Muscle of leg (tissue), 16 donors: ENCODE measurements at places on chromosomes 1 and 21. TPM values are rescaled to one million over a fixed set of nuclear protein-coding genes. Genes with fewer than 3 reads are reported as not detected.

GRCh38 chr1:114564141-114564540, 17.3 kb downstream of the BCAS2 start:
- no peaks in the 10 kb centered on the region for H3K27me3 ChIP-seq
- no peak overlapping the region for H3K27ac ChIP-seq
- no peak overlapping the region for H3K4me3 ChIP-seq
- no peak for DNase-seq

DNA sequence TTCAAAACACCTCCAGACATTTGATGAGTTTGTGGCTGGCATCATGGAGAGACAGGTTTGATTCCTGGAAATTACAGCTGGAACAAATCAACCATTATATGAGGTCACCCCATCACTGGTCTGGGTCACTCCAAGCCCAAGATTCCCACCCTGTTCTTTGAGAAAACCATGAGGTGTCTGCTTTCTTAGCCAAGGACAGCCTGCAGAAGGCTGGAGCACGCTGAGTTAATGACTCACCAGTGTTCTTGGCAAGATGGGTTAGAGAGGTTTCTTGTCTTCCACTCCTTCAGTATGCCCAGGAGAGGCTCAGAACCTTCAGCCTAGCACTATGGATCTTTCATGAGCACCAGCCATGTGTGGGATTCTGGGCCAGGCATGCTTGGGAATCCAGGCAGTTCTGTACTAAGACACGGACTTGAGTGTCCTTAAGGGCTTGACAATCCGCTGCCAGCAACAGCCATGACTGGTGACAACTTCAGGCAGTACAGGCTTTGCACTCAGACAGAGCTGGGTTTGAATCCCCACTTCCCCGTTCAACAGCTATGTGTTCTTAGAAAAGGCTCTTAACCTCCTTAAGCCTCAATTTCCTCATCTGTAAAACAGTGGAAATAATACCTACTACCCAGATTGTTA, 43.9 kb downstream of the GRHL3 start:
- peak; percentile 45 for DNase-seq
- H3K27ac ChIP-seq = no peak overlapping the region
- no peaks in the 10 kb centered on the region for H3K27me3 ChIP-seq
- H3K36me3 ChIP-seq = no peaks in the 10 kb centered on the region
- no peak overlapping the region for H3K4me3 ChIP-seq

DNA sequence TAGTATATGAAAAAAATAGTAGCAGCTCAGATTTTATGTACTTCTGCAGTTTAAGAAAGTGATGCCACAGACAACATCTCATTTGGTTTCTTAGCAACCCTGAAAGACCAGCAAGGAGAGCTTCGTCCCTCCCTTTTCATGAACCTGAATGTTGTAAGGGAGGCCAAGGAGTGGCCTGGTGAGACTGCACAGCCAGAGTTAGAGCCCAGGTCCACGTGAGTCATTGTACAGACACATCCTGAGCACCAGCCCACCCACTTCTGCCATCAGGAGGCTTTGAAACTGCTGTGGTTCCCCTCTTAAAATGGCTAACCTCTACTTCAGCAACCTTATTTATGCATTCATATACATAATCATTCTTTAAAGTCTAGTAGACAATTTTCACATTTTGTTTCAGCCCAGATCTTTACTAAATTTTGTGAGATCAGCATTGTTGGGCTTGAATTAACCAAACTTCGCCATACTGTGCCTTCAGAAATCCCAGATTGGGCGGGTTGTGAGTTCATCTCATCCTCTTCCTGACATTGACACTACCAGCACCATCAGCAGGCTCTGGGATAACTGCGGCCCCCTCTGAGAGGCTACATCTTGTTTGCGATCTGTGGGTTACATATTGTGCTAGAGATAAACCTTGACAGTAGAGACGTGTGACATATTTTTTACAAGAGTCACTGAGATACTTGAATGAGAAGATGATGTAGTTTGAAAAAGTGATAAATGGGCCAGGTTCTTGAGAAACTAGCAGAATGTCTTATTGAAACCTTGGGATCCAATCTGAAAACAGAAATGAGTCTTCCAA, 106.7 kb downstream of the CAMTA1 start:
- DNase-seq = no peak
- no peaks in the 10 kb centered on the region for H3K27me3 ChIP-seq
- H3K36me3 ChIP-seq = no peaks in the 10 kb centered on the region
- no peak overlapping the region for H3K27ac ChIP-seq
- no peak overlapping the region for H3K4me3 ChIP-seq

DNA sequence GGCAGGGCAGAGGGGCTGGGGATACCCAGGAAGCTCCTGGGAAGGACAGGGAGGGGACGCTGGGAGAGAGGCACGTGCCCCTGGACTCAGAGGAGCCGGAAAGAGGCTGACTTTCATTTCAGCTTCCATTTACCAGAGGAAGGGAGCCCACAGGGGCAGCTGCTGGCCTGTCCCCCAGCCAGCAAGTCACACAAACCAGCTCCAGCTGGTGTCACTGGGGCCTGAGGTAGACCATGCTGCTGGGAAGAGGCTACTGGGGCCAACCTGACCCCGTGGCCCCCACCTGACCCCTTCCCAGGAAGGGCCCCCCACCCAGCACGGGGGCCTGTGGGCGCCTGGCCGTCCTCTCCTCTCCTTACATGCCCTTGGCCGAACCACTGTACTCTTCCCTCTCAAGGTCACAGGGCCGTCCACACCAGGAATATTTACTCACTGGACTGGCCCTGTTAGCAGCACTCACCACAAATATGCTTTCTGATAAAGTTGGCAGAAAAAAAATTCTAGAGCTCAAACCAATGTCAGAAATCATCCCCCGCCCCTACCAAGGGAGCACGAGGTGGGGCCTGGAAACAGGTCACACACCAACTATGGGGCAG, 110.5 kb downstream of the CASZ1 start:
- peaks cover 10% of the 10 kb centered on the region for H3K36me3 ChIP-seq
- DNase-seq = peak; percentile 65
- H3K27ac ChIP-seq = peak overlapping the region; percentile 86
- no peak overlapping the region for H3K4me3 ChIP-seq
- H3K4me1 ChIP-seq = peaks cover 98% of the 10 kb centered on the region

- peak overlapping the region; percentile 79 for H3K27ac ChIP-seq
- no peaks in the 10 kb centered on the region for H3K36me3 ChIP-seq
- H3K4me3 ChIP-seq = no peak overlapping the region
- H3K4me1 ChIP-seq = peaks cover 44% of the 10 kb centered on the region
Measured at GRCh38 chr1:9437961-9438430, 101.3 kb upstream of the SLC25A33 start.

DNA sequence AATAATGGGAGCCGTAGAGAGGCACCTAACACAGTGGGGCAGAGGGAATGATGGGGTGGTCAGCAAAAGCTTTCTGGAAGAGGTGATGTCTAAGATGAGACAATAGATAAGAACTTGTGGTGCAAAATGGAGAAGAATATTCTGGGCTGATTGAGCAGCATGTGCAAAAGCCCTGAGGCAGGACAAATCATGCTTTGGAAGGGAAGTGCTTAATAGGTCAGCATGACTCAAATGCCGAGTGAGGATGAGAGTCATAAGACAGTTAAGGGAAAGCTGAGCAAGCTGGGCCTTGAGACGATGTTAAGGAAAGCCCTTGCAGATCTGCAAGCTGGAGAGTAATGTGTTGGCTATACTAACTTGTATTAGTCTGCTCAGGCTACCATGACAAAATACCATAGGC, 37.3 kb upstream of the ASB17 start:
- DNase-seq = no peak
- H3K36me3 ChIP-seq = no peaks in the 10 kb centered on the region
- H3K4me1 ChIP-seq = no peaks in the 10 kb centered on the region
- H3K4me3 ChIP-seq = no peak overlapping the region
- no peak overlapping the region for H3K27ac ChIP-seq

- DNase-seq = peak; percentile 30
- H3K27me3 ChIP-seq = peaks cover 16% of the 10 kb centered on the region
- no peak overlapping the region for H3K27ac ChIP-seq
- no peaks in the 10 kb centered on the region for H3K36me3 ChIP-seq
- peak overlapping the region; percentile 34 for H3K4me3 ChIP-seq
- peaks cover 3% of the 10 kb centered on the region for H3K4me1 ChIP-seq
Measured at GRCh38 chr1:159187647-159188374, 16.4 kb downstream of the CADM3 start.

GRCh38 chr1:244157731-244158438, 106.8 kb downstream of the ZBTB18 start:
- no peaks in the 10 kb centered on the region for H3K36me3 ChIP-seq
- H3K4me3 ChIP-seq = no peak overlapping the region
- H3K27me3 ChIP-seq = no peaks in the 10 kb centered on the region

Gene EPHB2
- 24.5 TPM for total RNA-seq

Gene TTC22
- 0.09 TPM for total RNA-seq

Gene RAB13
- total RNA-seq = 21.5 TPM

DNA sequence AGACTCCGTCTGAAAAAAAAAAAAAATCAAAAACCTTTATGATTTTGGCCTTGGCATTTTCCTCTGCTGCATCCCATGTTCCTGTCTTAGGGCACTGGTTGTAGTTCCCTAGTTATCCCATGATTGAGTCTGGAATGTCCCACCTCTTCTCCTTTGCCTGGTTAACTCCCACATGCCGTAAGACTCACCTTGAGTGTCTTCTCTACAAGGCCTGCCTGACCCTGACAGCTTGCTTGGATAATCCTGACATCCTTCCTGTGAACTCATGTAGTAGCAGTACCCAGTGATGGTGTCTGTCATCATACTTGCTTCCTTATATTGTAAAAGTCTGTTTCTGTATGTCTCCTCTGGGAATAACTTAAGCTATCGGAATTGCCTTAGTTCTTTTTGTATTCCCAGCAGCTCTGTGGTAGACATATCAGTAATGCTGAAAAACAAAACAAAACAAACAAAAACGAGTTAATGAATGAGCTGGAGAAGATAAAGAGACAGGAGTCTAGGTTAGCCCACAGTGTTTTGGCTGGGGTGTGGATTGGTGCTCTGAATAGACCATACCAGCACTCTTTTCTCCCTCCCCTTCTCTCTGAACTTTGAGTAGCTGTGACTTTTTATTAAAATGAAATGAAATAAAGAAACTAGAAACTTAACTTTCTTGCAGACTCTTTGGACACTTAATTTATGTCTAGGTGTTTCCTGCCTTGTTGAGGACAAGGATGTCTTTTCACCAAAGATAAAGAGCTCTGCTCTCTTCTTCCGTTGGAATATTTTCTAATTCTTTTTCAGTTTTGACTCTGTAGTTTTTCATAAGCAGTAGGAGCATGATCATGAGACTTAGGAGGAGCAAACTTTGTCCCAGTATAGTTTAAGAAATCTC, 15.1 kb downstream of the NEK7 start:
- H3K36me3 ChIP-seq = no peaks in the 10 kb centered on the region
- no peak overlapping the region for H3K4me3 ChIP-seq

Gene FCAMR
- total RNA-seq = not detected

DNA sequence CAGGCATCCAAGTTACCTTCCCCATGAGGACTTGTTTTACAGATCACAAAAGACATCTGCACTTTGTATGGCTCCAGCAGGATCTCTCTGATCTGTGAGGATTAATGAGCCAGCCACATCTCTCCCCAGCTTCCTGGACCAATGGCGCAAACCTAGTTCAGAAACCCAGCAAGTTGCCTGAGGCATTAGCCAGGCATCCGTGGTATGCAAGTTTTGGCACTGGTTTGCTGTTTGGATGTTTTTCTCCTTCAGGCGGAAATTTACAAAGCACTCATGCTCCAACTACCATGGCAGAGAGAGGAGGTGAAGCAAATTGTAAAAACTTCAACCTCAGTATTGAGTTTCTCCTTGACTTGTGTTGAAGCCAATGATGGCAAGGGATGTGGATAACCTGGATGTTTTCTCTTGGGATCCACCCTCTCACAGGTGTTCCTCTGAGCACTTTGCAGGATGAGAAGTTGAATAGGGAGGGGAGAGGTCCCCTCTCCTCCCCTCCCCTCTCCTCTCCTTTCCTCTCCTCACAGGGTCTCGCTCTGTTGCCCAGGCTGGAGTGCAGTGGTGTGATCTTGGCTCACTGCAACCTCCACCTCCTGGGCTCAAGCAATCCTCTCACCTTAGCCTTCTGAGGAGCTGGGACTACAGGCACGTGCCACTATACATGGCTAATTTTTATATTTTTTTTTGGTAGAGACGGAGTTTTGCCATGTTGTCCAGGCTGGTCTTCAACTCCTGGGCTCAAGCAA, 25.6 kb upstream of the ENO1 start:
- H3K4me3 ChIP-seq = no peak overlapping the region
- no peak overlapping the region for H3K27ac ChIP-seq
- DNase-seq = peak; percentile 58

GRCh38 chr1:29488794-29489311, 252.5 kb downstream of the PTPRU start:
- no peak for DNase-seq
- peaks cover 8% of the 10 kb centered on the region for H3K27me3 ChIP-seq
- no peaks in the 10 kb centered on the region for H3K4me1 ChIP-seq
- no peak overlapping the region for H3K27ac ChIP-seq

DNA sequence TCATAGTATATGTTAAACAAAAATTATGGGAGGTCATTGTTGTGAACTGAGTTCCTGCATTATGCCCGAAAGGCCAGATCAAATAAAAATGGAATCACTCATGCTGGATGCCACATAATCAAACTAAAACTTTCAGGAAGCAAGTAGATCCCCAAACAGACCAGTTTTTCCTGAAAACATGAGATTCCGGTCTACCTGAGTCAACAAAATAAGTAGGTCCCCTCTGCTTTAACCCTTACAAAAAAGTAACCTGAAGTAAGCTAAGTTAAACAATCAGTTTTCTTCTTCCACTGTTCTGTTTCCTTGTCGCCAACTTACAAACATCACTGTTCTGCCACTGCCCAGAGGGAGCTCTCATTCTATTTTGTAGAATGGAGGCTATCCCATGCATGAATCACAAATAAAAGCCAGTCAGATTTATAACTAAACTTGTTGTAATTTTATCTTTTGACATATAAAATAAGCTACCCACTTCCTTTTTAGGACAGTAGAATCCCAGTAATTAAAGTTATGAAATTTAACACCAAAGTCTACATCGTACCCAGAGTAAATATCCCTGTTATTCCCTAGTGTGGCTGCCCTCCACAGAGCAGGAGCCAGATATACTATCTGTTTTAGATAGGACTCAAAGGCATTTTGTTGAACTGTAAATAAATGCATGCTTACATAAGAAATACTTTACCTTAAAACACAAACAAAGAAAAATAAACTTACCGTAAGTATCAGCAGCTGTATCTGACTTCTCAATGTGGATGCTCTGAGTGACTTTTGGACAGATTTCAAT, 149.4 kb downstream of the TIAM1 start:
- no peak overlapping the region for H3K4me3 ChIP-seq
- H3K4me1 ChIP-seq = no peaks in the 10 kb centered on the region
- DNase-seq = no peak
- H3K27ac ChIP-seq = no peak overlapping the region
- H3K27me3 ChIP-seq = no peaks in the 10 kb centered on the region

DNA sequence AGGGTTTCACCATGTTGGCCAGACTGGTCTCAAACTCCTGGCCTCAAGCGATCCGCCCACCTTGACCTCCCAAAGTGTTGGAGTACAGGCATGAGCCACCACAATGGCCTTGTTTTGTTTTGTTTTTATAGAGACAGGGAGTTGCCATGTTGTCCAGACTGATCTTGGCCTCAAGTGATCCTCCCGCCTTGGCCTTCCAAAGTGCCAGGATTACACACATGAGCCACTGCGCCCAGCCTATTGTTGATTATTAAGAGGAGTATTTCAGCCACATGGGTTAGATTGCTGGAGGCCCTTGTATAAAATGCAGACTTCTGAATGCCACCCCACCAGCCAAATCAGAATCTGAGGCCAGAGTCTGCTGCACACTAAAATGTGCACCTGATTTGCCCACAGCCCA, 57.2 kb upstream of the ANGPTL1 start:
- DNase-seq = no peak
- H3K27me3 ChIP-seq = no peaks in the 10 kb centered on the region
- H3K36me3 ChIP-seq = no peaks in the 10 kb centered on the region
- peaks cover 16% of the 10 kb centered on the region for H3K4me1 ChIP-seq
- no peak overlapping the region for H3K4me3 ChIP-seq

- no peak overlapping the region for H3K4me3 ChIP-seq
- H3K4me1 ChIP-seq = no peaks in the 10 kb centered on the region
- DNase-seq = peak; percentile 14
- H3K27ac ChIP-seq = no peak overlapping the region
- peaks cover 8% of the 10 kb centered on the region for H3K27me3 ChIP-seq
Measured at GRCh38 chr1:4018466-4019146, 118.5 kb upstream of the C1orf174 start.
